Stimulated activated CD4-positive, alpha-beta T cell treated with anti-CD3 and anti-CD28 coated beads, Interleukin-15, amount 100 ng/mL, for 1 hour (primary cell): ENCODE measurements at places on chromosomes 2 and 18.

- no peak for DNase-seq
Measured at GRCh38 chr18:75169411-75169810, 39.5 kb downstream of the PTGR3 start.

DNA sequence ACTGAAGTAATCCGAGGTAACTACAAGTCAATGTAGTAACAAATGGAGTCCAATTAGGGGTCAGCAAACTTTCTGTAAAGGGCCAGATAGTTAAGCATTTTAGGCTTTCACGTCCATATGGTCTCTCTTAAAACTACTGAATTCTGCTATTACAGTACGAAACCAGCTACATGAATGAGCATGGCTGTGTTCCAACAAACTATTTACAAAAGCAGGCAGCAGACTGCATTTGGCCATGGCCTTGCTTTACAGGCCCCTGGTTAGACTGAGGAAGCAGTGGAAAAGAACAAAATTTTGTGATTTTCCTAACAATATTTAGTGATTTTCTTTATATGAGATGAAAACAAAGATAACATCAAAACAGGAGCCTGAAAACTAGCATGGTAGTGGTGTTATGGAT, 64.0 kb downstream of the RTN4 start:
- DNase-seq, result no peak

DNA sequence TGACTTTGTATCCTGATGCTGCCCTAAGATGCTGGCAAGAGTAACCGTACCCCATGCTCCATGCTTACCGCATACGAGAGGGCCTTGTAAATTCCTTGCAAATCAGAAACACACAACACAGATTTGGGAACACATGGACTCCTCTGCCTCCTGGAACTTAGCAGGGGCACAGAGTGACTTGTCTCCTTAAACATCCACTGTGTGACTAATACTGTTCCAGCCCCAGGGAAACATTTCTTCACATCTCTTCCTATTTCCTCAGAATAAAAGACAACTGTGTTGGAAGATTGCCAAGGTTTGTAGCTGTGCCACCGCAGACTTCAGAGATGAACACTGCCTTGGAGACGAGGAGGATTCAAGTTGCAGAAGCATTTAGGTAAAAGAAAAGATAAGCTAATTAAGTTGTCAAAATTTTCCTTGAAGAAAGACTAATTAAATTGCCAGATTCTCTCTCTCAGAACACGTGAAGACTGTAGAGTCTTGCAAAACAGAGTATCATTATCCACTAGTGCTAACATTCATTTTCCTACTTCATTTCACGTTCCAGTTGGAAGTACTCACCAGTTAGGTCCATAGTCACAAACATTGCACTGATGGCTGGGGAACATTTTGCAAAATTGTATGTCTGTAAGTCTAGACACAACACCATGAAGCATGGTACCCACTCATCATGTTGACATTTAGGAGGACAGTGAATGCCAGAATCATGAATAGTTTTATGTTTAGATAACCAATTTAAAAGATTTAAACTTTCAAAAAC, 188.8 kb downstream of the TSN start:
- no peak for DNase-seq

- DNase-seq, result no peak
Measured at GRCh38 chr2:62145478-62146100, 50.3 kb upstream of the B3GNT2 start.

GRCh38 chr2:37378411-37378810, 34.0 kb downstream of the QPCT start:
- no peak for DNase-seq

DNA sequence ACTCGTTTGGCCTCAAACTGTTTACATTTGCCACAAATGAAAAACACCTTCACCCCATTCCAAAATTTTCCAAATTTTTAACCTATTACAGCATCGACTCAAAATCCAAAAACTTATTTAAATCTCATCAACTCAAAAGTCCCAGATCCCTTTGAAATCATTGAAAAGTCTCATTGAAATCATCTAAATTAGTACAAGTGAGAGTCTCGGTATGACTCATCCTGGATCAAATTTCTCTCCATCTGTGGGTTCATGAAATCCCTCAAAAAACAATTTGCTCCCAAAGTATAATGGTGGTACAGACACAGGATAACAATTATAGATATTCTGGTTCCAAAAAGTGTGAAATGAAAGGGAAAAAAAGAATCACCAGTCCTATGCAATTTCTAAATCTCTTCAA, 65.1 kb downstream of the LRP1B start:
- DNase-seq, result no peak

- DNase-seq, result no peak
Measured at GRCh38 chr18:48779462-48779861, 171.3 kb downstream of the SMAD7 start.

DNA sequence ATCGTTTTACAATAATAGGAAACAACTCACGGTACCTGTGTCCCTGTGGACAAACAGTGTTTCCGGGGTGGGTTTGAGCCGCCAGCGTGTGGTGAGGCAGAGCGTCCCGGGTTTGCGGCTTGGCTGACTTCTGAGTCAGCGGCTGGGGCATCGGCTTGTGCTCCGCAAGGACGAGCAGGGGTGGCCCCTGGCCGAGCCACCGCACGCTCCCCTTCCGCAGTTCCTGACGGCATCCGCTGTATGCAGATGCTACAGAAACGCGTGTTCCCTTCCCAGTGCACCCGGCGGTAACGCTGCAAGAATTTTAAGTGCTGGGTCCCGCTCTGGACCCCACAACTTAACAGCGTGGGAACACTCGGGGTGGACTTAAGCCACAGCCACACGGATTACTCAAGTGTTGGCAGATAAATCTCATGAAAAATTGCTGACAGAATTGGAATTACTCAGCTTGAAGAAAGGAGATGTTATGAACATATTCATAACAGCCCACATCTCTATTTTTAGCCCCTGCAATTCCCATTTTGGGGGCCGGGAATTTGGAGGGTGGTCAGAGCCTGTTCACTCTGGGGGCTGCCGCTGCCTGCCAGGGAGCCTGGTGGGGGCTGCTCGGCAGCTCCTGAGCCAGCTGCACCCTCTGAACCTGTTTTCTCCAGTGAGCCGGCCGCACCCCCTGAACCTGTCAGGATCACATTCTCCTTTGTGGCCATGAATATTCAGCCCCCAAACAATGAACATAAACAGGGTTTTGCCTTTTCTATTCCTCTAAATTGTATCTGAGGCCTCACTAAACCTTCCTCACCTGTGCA, 12.6 kb upstream of the KCNG2 start:
- no peak for DNase-seq

DNA sequence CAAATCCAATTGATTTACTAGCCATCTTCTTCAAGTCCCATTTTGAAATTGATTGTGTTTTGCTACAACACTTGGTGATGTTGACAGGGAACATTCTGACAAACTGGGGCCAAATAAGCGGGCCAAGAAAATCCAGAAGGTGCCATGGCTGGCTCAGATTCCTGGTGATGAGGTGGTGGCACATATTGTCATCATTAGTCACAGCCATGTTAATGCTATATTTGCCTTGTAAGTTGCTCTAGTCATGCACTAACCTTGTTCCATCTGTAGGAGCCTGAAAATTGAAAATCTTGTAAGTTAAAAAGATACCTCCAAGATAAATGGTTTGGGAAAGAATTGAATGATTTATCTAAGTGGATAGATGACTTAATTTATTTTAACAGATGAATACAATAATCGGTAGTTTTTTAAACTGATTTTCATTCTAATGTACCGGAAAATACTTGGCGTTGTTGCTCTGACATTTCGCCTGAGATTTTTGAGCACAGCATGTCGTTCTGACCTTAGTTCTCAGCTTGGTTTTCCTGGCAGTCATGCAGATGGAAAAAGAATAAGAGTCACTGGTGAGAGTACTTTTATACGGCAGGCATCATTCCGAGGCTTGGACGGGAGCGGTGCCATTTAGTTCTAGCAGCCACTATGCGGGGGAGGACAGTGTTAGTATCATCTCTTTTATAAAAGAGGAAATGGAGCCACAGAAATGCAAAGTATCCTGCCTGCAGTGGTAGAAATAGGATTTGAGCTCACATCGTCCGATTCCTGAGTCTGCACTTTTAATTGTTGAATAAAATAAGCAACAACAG, 133.9 kb downstream of the ZNF532 start:
- DNase-seq, result no peak

DNA sequence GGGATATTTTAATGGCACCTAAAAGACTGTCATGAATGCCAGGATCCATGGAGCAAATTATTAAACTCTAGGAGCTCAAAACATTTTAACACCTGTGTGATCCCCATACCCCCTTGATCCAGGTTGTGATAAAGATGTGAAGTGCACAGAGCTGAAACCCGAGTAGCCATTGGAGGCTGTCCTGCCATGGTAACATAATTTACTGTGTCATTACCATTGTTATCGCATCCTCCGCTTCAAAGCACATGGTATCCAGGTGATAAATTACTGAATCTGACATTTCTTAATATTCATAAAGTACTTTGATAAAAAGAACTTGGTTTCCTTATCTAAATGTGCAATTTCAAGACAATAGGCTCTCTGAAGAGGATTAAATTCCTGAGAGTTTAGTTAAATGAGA, 109.3 kb downstream of the CHST9 start:
- DNase-seq, result no peak

DNA sequence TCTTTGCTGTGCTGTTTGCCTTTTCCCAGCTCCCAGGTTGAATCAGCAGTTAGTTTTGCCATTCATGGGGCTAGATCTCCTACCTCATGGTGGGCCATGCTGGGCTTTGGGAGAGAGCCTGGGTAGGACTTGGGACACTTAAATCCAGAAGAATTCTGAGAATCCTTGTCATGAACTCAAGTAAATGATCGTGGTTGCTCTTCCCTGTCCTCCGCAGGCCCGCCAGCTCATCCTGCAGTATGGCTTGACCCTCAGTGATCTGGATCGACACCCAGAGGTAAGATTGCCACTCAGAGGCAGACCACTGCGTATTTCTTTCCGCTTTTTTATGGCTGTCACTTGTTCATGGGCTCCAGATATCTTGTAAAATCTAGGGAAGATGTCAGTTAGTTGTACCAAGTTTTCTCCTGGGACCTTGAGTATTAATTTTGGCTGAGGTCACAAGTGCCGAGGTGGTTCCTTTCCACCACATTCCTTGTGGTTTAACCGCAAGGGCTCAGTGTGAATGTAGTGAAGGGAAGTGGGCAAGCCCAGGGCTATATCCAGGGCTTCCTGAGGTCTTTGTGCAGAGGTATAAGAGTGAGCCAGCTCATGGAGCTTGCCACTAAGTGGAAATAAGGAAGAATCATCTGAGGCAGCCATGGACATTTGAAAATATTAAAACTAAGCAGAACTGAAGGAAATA, 37.7 kb downstream of the RPIA start:
- no peak for DNase-seq

- no peak for DNase-seq
Measured at GRCh38 chr2:24568551-24568950, 77.5 kb downstream of the NCOA1 start.

DNA sequence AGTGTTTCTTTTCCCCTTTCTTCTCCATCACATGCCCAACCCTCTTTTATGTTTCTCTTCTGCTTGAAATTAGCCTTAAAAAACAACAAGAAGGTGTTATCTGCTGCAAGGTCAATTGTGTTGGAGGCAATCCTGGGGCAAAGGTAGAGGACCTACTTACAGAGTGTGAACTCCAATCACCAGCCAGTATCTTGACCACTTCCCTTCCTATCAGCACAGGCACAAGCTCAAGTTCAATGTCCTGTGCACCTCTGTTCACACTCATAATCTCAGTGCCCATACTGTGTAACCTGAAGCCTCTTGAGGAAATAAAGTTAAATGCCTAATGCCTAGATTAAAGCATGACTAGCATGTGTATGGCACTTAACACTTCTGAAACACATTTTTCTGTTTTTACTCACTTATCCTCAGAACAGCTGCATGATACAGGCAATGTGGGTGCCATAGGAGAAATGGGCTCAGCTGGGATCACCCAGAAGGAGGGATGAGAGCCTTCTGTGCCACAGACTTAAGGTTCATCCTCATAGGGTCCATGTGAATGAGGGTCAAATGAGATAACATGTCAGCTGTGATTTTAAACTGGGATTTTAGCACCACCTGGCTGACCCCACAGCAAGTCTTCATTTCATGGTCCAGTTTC, 701.5 kb downstream of the BCL11A start:
- no peak for DNase-seq

GRCh38 chr2:127170452-127171197, 49.5 kb downstream of the CYP27C1 start:
- no peak for DNase-seq

DNA sequence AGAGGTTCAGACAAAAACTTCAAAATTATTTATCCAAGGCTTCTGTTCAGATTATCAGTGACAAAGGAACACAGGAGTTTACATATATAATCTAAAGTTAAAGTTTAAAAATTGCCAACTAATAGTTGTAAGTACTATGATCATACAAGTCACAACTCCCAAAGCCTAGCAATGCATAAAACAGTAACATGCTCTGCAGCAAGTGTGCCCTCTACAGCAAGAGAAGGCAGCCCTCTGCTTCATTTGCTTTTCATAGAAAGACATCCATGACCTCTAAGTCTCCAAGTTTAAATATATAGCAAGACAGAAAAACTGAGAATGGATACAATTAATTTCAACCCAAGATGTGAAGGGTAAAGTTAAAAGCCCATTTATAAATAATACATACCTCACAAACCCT, 13.3 kb downstream of the RAB1A start:
- DNase-seq, result no peak

DNA sequence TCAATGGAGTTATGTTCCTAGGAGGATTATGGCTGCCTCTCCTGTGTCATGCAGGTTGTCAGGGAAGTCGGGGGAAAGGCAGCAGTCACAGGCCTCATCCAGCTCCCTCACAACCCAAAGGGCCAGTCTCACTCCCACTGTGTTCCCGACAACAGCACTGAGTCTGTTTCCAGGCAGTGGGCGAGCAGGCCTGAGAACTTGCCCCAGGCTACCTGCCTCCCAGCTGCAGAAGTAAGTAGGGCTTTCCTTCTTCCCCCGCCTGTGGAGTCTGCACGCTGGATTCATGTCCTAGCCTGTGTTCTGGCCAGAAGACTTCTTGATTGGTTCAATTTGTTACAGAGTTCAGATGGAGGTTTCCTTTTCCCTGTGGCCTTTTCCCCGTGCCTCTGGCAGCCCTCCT, 8.2 kb upstream of the ZNF638 start:
- no peak for DNase-seq

GRCh38 chr2:122634256-122634655, 878.8 kb downstream of the TSN start:
- DNase-seq, result no peak

DNA sequence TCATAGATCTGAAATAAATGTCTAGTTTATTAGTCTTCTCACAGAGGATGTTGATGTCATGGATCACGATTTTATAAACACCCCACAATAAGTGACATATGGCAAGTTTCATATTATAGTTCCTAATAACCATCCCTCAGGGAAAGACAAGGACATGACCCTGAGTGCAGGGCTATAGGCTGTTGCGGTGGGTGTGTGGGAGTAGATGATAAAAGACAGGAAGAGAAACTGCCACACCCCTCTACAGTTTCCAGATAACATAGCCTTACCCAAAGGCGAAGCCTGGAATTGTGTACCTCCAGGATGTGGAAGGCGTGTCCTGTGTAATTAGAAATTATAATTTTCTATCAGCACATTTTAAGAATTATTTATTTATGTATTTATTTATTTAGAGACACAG, 2.4 kb upstream of the NEDD4L start:
- no peak for DNase-seq

- DNase-seq, result no peak
Measured at GRCh38 chr18:77857678-77858655, 608.3 kb downstream of the GALR1 start.

GRCh38 chr18:8808001-8808400, 102.6 kb downstream of the MTCL1 start:
- no peak for DNase-seq

- DNase-seq, result no peak
Measured at GRCh38 chr18:59393381-59393780, 34.3 kb upstream of the LMAN1 start.
